ENCODE measurements at places on chromosomes 11 and 22.

GRCh38 chr22:40224702-40225101 lies 47.0 kb downstream of the TNRC6B start:
- DNase-seq: no peak

GRCh38 chr22:35970616-35971455 lies 57.8 kb downstream of the RBFOX2 start:
- no peak for DNase-seq

DNA sequence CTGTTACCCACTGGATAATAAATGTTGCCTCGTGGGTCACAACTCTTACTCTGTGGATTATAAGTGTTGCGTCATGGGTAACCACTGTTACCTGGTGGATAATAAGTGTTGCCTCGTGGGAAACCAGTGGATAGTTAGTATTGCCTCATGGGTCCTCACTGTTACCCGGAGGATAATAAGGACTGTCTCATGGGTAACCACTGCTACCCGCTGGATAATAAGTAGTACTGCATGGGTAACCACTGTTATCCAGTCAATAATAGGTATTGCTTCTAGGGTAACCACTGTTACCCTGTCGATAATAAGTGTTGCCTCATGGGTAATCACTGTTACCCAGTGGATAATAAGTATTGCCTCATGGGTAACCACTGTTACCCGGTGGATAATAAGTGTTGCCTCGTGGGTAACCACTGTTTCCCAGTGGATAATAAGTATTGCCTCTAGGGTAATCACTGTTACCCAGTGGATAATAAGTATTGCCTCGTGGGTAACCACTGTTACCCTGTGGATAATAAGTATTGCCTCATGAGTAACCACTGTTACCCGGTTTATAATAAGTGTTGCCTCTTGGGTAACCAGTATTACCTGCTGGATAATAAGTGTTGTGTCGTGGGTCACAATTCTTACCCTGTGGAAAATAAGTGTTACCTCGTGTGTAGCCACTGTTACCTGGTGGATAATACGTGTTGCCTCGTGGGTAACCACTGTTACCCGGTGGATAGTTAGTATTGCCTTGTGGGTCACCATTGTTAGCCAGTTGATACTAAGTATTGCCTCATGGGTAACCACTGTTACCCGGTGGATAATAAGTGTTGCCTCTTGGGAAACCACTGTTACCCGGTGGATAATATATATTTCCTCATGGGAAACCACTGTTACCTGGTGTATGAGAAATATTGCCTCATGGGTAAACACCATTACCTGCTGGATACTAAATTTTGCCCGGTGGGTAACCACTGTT lies 15.7 kb upstream of the NXPE4 start:
- no peak for DNase-seq

DNA sequence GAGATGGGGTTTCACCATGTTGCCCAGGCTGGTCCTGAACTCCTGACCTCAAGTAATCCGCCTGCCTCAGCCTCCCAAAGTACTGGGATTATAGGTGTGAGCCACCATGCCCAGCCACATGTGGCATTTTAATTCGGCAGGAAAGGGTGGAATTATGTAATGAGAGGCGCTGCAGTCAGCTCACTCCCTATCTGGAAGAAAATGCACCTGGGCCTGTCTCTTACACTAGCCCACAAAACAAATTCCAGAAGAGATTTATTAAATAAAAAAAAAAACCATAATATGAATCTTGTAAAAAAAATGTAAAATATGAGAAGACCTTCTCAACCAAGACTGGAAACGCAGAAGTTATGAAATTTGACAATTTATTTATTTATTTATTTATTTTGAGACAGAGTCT lies 8.2 kb upstream of the KAT5 start:
- no peak for DNase-seq

GRCh38 chr11:120529911-120530310 lies 18.4 kb downstream of the GRIK4 start:
- DNase-seq: no peak

GRCh38 chr11:103284260-103284659 lies 175.0 kb downstream of the DYNC2H1 start:
- DNase-seq: no peak

DNA sequence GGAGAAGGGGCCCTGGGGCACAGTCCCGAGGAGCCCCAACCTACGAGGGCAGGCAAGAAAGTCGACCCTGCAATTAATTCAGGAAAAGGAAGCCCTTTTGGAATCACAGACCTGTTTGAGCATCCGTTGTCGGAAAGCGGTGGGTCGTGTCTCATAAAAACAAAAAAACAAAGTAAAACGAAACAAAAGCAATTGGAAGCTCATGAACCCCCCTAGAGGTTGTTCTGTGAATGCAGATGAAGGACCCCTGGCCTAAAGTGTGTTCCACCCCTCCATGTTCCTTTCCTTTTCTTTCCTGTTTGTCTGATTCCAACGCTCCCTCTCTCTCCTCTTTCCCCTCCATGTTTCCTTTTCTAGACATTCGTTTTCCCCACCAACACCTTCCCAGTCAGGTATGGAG lies 203.7 kb downstream of the GRIK4 start:
- no peak for DNase-seq

DNA sequence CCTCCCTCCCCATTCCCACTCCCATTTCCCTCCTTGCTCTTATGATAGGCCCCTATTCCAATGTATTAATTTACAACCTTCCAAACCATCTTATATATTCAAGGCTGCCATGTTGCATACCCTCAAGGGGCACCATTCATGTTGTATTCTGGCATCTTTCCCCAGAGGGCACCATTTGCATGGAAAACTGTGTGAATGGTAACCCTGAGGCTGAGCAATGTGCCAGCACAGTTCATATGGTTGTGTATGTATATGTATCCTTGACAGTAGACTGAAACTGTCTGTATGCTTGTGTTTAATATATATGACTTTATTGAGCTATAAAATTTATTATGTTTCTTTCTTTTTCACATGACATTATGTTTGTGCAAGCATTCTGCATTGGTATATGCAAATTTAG lies 7.3 kb downstream of the RASSF10 start:
- DNase-seq: no peak

GRCh38 chr11:94501522-94501921 lies 7.7 kb downstream of the ANKRD49 start:
- DNase-seq: no peak

GRCh38 chr11:91932151-91932821 lies 292.3 kb upstream of the FAT3 start:
- no peak for DNase-seq

DNA sequence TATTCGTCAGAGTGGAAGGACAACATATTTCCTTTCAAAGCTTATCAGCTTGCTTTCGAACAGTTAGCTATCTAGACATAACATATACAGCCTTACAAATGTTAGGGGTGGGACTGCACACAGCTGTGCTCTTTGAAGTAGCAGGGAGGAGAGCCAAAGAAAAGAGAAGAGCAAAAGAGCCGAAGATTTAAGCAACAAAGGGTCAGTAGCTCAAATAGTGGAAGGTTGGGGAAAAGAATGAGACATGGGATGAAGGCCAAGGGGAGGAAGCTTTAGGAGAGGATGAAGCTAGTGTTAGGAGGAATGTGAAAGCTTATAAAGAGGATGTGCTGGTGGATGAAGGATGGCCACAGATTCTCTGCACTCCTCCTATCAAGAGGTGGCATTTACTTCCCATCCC lies 31.8 kb upstream of the IGSF22 start:
- DNase-seq: no peak

DNA sequence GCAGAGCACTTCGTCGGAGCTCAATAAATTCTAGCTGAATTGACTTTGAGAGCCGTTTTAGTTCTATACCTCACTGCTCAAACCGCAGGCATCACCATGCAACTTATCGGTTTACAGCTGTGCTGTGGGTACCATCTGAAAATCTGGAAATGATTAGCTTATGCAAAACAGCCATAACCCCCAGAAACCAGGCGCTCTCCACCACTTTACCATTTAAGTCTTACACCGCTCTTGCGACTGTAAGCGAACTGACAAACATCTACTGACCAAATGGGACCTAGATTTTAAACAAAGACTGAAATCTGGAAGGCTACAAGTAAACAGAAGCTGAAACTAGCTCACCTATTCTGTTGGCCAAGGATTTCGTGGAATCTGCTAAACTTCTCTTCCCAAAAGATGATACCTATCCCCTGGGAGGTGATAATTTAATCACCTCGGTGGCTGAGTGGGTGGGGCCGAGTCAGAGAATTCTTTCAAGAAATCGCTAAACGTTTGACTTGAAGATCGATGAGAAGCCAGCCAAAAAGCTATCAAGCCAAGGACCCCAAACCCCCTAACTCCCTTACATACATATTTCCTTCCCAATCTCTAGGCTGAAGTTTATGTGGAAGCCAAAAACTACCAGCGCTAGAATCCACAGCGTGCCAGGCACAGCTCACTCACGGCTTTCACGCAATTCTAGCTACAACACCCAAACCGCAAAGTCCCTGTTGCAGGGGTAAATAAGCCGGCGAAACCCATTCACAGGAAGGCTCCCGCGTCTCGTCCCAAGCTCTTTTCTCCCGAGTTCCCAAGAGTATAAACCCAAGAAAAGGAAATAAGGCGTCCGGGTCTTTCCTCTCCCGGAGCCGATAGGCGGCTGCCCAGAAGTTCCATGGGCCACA lies 644 bp downstream of the SPTY2D1 start:
- no peak for DNase-seq

- no peak for DNase-seq
These were observed 327.6 kb downstream of the BRD1 start for GRCh38 chr22:49500076-49500460.

DNA sequence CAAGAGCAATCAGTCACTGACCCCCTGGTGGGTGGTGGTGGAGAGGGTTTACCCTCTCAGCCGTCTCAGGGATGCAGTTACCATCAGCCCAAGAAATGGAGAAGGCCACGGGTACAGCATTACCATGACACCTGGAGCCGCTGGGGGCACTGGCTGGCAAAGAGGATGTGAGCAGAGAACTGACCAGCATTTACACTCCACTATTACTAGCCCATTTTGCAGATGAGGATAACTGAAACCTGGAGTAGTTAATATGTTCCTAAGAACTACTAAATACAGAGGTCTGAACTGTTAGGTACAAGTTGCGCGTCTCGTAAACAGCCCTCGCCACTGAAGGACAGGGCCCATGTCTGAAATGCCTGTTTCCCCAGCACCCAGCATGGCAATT lies 79.0 kb downstream of the TIMP3 start:
- no peak for DNase-seq

DNA sequence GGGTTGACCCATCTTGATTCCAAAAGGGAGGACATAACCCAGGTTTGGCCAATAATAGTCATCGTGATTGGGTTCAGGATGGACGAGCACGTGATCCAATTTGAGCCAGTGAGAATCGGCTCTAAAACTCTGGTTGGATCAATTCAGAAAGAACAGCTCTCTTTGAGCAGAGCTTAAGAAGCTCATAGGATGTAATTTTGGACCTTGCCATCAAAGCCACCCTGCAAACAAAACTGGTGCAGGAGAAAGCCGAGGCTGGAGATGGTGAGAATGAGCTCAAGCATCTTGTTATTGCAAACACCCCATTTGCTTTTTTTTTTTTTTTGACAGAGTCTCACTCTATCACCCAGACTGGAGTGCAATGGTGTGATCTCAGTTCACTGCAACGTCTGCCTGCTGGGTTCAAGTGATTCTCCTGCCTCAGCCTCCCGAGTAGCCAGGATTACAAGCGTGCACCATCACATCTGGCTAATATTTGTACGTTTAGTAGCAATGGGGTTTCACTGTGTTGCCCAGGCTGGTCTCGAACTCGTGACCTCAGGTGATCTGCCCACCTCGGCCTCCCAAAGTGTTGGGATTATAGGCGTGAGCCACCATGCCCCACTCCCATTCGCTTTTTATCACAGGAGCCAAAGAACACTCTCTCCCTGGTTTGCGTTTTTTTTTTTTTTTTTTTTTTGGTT lies 13.8 kb upstream of the MIAT start:
- DNase-seq: no peak

GRCh38 chr22:45948081-45948648 lies 28.8 kb downstream of the WNT7B start:
- no peak for DNase-seq

GRCh38 chr11:71333473-71333872 lies 81.1 kb upstream of the SHANK2 start:
- DNase-seq: no peak

DNA sequence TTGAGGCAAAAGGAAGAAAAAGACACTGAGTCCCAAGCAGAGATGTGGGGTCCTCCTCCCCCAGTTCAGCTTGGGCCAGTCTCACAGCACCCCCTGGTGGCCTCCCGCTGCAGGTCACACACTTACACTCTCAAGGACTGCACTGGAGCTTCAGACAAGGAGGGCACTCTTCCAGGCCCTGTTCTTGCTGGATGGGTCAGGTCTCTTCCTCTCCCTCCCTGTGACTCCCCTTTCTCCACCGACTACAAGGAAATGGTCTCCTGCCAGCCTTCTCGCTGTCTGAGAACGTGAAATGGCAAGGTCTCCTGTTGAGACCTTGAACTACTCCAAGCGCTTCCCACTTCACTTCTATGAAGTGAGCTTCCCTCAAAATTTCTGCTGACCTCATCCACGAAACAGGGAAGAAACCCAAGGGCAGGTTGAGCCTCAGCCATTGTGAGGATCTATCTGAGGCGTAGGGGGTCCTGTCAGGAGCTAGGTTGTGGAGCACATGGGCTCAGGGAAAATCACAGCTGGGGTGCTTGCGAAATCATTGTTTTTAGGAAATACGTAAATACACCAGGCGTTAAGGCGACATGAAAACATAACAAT lies 11.2 kb upstream of the IGLL1 start:
- DNase-seq: peak; percentile 40

GRCh38 chr11:61732705-61733104 lies 19.7 kb upstream of the MYRF start:
- DNase-seq: peak; percentile 72

DNA sequence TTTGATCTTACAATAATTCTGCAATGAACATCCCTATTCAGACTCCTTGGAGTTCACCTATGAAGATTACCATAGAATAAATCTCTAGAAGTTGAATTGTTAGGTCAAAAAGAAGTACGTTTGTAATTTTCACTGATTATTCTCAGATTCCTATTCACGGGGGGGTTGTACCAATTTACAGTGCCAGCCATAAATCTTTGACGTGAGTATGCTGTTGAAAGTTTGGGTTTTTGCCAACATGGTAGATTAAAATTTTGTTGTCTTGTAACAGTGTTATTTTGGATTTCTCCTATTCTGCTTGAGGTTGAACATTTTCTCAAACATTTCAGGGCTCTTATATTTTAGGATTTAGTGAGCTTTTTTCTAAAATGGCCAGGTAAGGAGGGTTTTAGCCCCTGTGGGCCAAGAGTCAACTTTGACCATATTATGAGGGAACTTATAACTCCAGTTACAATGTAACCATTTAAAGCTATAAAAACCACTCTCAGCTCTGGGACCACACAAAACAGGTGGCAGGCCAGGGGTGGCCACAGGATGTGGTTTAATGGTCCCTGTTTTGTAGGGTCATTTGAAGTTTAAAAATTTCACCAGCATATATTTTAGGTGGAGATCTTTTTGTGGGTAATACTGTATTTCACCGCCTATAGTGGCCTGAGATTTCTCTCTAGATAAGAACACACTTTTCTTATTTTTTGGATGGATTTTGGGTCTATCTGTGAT lies 25.8 kb downstream of the GGTLC2 start:
- DNase-seq: no peak

All from inflammatory macrophage (primary cell).